CD8-positive, alpha-beta memory T cell (primary cell): ENCODE measurements at places on chromosomes 3 and 15. TPM values are rescaled to one million over a fixed set of nuclear protein-coding genes. Genes with fewer than 3 reads are reported as not detected.

- no peak overlapping the region for H3K27ac ChIP-seq
- H3K4me3 ChIP-seq: no peak overlapping the region
- no peaks in the 10 kb centered on the region for H3K4me1 ChIP-seq
- DNase-seq: no peak
Observed at GRCh38 chr3:60577601-60578000, 673.7 kb downstream of the FHIT start.

DNA sequence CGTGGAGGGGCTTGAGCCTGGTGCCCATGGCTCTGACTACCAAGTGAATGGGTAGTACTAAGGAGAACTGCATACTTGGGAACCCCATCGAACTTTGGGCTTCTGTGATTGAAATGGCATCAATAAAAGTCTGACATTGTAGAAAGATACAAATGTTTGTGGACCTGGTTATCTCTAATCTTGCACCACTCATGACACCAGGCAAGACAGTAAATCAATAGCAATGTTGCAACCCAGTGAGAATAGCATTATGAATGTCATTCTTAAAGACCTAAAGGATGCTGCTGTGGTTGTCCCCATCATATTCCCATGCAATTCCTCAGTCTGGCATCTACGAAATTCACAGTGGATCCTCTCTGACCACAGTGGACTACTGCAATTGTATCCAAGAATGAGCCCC, 233.6 kb upstream of the LYSMD4 start:
- H3K27ac ChIP-seq: no peak overlapping the region
- H3K4me3 ChIP-seq: no peak overlapping the region
- H3K36me3 ChIP-seq: no peaks in the 10 kb centered on the region
- H3K4me1 ChIP-seq: no peaks in the 10 kb centered on the region

DNA sequence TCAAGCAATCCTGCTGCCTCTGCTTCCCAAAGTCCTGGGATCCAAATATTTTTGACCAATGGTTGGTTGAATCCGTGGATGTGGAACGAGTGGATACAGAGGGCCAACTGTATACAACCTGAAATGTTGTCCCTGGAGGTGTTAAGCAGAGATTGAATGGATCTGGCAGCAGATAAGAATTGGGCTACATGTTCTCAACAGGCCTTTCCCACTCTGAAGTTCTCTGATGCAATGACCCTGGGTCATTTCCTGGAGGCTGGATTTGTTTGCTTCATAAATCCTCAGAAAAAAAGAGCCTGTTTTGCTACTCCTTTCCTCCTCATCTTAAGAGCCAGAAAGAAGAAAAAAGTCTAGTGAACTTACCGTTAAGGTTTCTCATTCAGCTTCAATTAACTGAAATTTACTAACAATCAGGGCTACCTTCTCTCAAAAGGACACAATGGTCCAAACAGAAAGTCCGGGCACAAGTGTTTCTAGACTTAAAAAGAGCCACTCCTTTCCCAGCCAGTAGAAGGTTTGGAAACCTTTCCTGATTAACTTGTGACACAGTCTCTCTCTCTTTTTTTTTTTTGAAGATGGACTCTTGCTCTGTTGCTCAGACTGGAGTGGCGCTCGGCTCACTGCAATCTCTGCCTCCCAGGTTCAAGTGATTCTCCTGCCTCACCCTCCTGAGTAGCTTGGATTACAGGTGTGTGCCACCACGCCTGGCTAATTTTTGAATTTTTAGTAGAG, 6.5 kb downstream of the ARHGEF3 start:
- H3K27ac ChIP-seq: no peak overlapping the region
- H3K4me3 ChIP-seq: no peak overlapping the region
- no peak for DNase-seq
- peaks cover 84% of the 10 kb centered on the region for H3K4me1 ChIP-seq

Gene ADPRH
- 6.8 TPM for total RNA-seq

Gene SCN11A
- total RNA-seq: 0.09 TPM
